ENCODE measurements at places on chromosomes 1 and 21.

DNA sequence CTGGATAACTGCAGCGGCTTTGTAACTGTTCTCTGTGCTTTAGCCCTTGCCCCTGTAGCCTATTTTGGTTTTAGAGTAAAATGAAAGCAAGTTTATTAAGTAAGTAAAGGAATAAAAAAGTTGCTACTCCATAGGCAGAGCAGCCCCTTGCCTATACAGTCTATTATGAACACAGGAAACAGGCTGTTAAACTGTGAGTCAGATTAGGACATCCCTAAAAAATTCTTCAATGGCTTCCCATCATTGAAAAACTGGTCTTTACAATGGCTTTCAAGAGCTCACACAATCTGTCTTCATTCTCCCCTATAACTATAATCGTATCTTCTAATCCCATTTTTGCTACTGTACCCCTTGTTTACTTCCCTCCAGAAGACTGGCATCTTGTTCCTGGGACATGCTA is 43.0 kb downstream of the ATG4C start:
- DNase-seq = no peak

DNA sequence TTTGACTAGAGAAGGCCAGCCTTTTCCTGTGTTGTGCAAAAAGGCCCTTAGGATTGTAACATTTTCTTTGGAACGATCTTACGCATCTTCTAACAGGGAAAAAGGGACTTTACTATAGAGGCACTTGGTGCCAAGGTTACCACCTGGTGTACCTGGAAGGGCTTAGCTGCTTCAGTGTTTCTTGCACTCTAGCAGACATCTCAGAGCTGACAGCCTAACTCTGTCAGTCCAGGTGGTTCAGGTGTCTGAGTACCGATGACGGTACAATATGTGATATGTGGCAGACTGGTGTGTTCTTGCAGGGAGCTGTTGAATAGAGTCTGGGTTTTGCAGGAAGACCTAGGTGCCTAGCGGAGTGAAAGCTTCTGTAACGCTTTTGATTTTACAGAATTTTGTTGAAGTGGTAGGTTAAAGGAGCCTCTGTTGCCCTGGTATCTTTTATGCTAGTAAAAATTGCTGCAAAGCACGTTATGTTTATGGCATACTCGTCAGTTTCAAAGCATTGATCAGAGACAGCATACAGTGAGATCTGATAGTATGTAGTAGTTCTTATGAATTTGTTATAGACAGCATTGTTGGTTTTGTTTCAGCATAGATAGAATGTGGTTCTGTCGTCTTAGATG is 1.4 kb downstream of the MAGI3 start:
- no peak for DNase-seq

GRCh38 chr1:48333316-48333715 is 110.8 kb downstream of the SLC5A9 start:
- no peak for DNase-seq

DNA sequence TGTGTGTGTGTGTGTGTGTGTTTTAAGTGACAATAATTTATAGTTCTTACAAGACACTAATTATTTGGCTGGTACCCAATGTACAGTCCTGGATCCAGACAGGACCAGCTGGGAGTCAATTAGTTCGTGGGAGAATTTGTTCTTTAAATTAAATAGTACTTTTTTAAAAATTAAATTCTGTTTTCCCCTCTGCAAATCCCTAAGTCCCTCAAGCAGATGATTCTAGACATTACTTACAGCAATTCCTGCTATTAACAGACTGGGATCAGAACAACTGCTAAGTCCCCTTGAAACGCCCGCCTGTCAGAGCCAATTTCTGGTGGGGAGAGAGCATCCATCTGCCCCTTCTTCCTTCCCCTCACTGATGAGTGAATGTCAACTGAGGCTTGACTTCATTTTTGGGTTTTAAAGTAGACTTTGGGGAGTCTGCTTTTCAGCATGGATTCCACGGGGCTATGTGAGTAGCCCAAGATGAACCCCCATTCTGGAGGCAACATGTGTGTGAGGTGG is 83.9 kb downstream of the SMYD2 start:
- no peak for DNase-seq

Measured in right renal cortex interstitium (tissue), 3 donors.